ENCODE measurements at places on chromosomes 6 and 20.

DNA sequence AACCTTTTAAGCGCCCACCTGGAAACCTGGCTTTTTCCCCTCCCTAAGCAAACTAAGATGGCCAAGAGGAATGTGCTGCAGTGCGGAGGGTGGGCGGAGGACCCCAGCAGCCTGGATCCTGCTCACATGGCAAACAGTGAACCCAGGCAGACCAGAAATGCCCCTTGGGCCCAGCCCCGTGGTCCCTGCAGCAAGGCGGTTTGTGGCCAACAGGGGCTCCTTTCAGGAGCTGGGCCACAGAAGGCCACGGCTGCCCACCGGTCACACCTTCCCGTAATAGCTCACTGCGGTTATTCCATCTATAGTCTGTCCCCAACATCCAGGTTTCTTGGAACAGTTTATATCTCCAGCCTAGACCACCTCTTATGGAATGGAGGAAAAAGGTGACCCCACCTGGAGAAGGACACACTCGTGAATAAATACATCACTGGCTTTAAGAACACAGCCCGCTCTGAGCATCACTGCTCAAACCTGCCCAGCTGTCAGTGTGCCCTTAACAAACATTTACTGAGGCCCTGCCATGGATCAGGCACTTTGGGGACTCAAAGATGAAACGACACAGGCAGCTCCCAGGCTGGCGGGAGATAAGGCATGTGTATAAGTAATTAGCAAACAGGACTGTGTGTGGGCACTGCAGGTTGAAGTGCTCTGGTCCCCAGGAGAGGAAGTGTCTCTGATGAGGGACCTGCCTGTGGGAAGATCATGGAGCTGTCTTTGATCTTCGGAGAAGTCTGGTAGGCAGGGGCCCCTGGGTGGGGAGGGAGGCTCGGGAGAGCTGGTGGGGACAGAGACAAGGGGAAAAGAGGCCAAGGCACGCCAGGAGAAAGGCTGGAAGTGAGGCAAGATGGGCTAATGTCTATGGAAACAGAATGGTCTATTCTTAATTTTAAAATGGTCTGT, 3.2 kb upstream of the TUBB1 start:
- no peak for DNase-seq

GRCh38 chr6:47032974-47033765, 9.0 kb downstream of the ADGRF1 start:
- no peak for DNase-seq

- DNase-seq, result no peak
Observed at GRCh38 chr6:148533309-148534107, 190.9 kb downstream of the SASH1 start.

DNA sequence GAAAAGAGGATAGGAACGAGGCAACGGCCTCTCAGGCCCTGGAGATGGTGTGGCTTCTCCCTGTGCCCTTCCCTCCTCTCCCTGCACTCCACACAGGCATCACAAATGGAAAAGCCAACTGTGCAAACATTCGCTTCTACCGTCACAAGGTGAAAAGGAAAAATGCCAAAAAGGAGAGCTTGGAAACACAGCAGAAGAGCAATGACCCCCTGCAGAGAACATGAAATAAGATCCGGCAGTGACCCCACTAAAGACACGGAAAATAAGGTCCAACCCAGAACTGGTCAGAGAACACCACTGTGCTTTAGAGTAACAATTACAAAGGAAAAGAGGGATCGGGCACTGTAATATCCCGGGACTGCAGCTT, 63.0 kb downstream of the SLC22A23 start:
- no peak for DNase-seq

- no peak for DNase-seq
Observed at GRCh38 chr6:124973780-124974179, 11.5 kb downstream of the RNF217 start.

- no peak for DNase-seq
Observed at GRCh38 chr20:44532259-44532980, 10.6 kb upstream of the SERINC3 start.

GRCh38 chr6:44201200-44201599, 15.5 kb upstream of the MYMX start:
- no peak for DNase-seq

DNA sequence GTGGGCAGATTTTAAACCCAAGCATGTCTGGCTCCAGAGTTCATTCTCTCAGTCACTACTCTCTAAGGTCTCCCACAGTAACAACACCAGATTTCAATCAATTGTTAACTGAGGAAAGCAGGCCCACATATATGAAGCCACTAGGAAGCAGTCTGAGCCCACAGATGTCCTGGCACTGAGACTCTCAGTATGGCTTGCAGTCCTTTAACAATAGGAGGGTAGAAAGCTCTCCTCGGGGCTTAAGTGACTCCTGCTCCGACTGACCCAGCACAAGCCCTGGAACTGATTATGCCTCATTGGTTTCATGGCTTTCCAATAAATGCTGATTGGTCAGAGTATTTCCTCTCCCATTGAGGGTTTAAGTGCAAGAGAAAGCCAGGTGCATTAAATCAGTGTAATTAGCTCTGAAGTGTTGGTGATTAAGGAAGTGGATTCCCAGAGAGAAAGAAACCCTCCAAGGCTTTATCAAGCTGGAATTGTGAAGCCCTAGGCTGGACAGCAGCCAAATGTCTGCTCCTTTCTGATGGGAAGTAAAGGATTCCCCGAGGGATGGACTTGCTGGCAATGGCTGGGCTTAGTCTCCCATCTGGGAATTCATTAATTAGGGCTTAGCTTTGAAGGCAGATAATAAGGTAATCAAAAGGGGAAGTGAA, 76.6 kb upstream of the PROKR2 start:
- DNase-seq, result no peak

All from ACHN (cell line).